Fibroblast of skin of right quadriceps (primary cell): ENCODE measurements at places on chromosomes 3 and 15.

GRCh38 chr15:72155003-72155621 is 36.9 kb downstream of the SENP8 start:
- DNase-seq, result peak; percentile 33

DNA sequence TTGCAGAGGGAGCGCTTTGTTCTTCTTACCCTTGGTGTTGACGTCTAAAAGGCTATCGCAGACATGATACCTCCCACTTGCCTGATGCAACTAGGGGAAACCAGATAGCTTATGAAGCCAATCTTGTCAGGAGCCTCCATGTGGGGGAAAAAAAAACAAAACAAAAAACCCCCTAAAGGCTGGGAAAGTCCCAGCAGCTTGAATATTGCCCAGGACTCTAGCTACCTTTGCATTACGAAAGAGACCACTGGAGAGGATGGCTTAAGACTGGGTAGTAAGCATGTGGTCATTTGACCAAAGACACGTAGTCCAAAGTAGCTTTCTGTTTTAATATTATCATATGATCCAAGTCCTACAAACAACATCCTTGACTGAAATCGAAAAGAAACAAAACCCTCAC is 120.7 kb upstream of the WNT5A start:
- DNase-seq, result no peak

- DNase-seq, result peak; percentile 92
Measured at GRCh38 chr15:94174399-94174802, 57.0 kb upstream of the MCTP2 start.

- no peak for DNase-seq
Measured at GRCh38 chr3:183310936-183311335, 57.9 kb downstream of the B3GNT5 start.

DNA sequence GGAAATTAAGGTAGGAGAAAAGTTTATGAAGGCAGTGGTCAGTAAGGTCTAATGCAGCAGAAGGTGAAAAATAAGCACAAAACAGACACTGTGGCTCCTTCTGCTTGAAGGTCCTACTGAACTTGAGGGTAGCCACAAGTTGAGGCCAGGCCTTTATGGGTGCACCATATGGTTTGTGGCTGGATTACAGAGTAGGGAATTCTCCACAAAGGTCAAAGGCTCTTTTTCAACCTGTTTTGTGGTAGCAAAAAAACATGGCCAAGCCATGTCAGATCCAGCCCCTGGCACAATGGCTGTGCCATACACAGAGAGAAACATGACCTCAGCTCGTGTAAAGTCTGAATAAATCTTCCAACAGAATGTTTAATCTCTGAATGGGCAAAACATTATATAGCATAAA is 214.0 kb downstream of the SATB1 start:
- DNase-seq, result no peak

DNA sequence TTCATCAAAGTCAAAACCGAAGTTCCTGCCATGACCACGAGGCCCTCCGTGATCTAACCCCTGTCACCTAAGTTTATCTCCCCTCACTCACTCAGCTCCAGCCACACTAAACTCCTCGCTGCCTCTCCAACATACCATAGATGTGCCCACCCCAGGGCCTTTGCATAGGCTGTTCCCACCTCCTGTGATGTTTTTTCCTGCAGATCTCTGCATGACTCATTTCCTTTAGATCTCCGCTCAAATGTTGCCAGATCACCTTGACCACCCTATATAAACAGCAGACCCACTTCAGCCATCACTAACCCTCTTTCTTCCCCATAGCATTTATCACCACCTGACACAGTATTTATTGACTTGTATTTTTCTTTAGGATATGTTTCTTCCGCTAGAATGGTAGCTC is 58.5 kb downstream of the HRH1 start:
- DNase-seq, result no peak

GRCh38 chr3:174737966-174738365 is 121.2 kb upstream of the NAALADL2 start:
- no peak for DNase-seq

DNA sequence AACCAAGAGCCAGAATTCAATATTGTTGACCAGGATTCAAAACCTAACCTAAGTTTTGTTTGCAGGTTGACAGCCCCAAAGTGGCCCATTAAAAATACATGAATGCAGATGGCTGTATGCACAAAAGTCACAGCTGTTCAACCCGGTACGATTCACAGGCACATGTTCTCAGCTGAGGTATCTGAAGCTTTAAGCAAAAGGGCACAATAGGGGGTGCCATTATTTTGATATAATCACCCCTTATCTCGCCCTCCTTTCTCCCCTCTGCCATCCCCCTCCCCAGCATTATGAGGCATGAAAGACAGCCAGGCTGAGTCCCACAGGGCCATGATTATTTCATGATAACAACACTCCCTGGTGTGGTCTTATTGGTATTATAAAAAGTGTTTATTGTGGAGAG is 264.9 kb downstream of the EBLN2 start:
- no peak for DNase-seq

DNA sequence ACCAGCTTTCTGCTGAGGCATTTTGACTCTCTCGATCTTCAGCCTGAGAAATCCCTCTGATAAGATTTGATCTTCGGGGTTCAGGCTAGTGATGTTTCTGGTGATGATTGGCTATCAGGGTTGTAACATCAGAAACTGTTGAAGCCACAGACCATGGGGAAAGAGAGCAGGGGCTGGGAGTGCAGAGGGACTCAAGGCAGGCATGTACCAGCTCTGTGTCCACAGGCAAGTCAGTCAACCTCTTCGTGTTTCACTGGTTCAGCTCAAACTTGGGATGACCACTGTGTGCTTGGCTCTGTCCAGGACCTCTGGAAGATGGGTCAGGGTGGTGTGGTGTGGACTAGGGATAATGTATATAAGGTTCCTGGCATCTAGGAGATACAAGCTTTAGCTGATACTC is 116.5 kb downstream of the EEFSEC start:
- DNase-seq, result no peak

DNA sequence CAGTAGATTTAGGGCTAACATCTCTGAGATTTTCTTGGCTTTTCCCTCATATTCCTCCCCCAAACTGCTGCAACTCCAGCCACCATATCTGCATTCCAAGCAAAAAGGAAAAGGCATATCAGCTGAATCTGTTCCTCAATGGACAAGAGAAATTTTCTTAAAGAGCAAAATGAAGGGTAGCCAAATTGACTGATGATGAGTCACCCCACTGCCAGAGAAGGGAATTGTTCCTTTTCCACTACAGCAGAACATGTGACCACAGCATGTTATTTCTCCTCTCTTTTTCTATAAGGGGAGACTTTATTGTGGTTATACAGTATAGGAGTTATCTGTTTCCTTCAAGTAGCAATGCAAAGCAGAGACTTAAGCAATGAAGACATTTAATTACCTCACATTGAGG is 172.5 kb downstream of the MTHFS start:
- peak; percentile 80 for DNase-seq

DNA sequence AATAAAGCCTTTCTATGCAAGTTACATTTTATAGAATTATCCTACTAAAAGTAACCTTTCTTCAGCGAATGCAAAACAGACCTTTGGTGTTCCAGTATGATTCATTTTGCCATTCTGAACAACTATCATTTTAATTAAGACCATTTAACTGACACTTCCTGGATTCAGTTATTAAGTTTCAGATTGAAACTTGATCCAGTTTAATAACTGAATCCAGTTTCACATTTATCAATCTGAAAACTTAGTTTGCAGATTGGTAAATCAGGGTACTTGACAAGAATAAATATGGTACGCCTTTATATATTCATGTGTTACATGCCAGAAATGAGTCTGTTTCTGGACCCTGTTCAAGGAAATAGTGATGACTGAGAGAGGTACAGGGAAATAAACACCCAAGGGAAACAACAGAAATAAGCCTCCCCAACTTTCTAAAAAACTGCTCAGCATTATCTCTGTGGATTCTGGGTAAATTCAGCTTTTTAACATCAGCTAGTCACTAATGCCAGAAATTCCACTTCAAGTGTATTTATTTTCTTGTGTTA is 23.3 kb upstream of the NFKBIZ start:
- DNase-seq, result peak; percentile 42

GRCh38 chr3:125011941-125012340 is 43.9 kb downstream of the HEG1 start:
- DNase-seq, result peak; percentile 28

- peak; percentile 8 for DNase-seq
Measured at GRCh38 chr3:117074826-117075225, 365.2 kb downstream of the TUSC7 start.

GRCh38 chr3:179730506-179730905 is 77.7 kb downstream of the USP13 start:
- DNase-seq, result no peak

DNA sequence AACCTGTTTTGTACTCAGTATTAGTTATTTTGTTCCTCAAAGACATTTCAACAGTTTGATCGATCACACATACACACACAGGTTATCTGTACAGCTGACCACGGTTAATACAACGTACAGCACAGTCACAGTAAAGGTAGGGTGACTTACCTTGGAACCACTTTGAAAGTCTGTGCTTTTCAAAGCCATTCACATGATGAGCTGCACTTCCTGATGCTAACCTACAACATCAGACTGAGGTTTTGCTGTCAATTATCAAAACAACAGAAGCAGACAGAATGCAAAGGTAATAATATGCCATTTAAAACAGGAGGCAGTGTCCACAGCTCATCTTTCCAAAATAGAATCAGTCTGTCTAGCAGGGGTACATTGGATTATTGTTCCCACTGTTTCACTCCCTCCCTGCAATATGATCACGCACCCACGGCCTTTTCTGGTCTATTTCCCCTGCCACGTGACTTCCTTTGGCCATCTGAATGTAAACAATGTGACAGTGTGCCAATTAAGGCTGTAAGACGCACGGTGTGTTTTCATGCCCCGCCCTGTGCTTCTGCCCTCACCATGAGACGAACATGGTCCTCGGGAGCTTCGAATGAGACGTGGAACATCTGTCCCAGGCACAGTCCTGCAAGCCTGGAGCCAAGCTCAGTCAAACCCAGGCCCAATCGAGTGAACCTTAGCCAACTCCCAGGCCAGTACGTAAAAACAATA is 102.4 kb downstream of the FMN1 start:
- no peak for DNase-seq

DNA sequence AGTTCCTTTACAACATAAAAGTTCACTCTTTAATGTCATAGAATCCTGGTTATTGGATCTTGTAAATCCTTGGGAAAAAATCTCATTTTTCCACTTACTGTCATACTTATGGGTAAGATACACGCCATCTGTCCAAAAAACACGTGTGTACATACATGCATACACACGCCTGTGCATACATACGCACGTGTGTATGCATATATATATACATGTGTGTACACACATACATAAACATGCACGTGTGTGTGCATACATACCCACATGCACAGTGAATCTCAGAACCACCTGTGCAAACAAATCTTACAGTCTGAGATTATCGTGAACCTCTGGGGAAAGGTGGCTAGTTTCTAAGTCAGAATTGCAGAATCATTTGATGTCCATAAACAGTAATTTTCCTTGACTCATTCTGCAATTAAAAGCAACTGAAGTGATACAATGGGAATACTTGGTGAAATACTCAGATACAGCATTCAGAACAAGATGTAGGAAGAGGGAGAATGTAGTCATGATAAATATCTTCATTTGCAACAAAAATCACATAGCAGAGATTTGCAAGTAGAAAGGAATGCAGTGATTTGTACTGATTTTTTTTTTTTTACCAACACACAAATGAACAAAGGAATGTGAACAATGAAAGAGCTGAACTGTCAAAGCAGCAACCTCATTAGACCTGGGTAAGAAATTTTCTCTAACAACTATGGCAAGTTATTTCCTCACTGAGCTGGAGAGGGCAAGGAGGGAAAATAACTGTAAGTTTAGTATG is 160.6 kb upstream of the POU1F1 start:
- peak; percentile 79 for DNase-seq
